ENCODE measurements at places on chromosomes 4 and X.

DNA sequence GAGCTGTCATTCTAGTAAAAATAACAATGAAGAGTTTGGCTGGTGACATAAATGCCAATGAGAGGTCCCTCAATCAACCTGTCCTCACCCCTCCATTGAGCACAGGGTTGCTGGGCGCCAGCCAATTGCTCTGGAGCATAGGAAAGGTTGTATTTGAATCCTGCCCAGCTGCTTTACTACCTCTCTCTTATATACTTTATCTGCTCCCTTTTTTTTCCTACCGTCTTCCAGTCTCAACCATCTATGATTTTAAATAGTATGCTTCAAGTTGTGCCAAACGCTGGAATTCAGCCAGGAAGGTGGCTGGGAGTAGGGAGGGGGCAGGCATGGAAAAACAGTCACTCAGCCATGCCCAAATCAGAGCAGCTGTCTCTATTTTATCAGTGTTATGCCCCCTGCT lies 153.8 kb downstream of the NR3C2 start:
- DNase-seq, result peak; percentile 50

DNA sequence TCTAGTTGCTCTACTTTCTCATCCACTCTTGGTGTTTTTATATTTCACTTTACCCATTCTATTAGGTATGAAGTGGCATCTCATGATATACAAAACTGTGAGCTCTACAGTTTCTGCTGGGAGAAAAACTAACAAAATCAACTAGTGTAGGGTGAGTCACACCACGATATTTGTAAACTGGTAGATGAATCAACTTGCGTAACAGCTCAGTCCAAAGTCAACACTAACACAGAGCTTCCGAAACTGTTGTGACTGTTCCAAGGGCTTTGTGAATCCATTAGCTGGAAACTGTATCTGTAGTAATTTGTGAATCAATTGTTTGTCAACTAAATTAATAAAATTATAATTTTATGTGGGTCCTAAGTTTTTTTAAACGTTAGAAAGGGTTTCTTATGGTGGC lies 119.8 kb upstream of the TSPAN5 start:
- DNase-seq, result no peak

DNA sequence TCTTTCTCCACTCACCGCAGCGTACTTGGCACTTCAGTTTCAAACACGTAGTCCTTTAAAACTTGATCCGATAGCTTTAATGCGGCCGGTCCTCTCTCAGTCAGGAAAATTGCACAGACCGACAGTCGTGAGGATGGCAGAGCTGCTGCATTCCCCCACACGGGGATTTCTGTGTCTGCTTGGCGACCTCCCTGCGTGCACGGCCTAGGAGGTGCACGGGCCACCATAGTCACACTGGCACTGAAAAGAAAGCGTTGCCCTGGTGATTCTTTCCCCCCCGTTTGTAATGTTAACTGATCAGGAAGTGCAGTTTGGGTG lies 10.3 kb downstream of the AKAP17A start:
- DNase-seq, result no peak

GRCh38 chrX:31981546-31982062 lies 909.8 kb upstream of the FTHL17 start:
- DNase-seq, result no peak

GRCh38 chr4:168877511-168878491 lies 132.3 kb downstream of the CBR4 start:
- no peak for DNase-seq

GRCh38 chr4:102196221-102196620 lies 149.1 kb downstream of the SLC39A8 start:
- no peak for DNase-seq

GRCh38 chr4:13544606-13545393 lies 492 bp upstream of the NKX3-2 start:
- no peak for DNase-seq
